ENCODE measurements at places on chromosomes 2 and 18.

GRCh38 chr2:65429786-65430602 lies 2.4 kb downstream of the SPRED2 start:
- no peak for DNase-seq

GRCh38 chr2:120921457-120921856 lies 185.8 kb downstream of the GLI2 start:
- DNase-seq = no peak

GRCh38 chr2:28620291-28620793 lies 124.5 kb downstream of the PLB1 start:
- DNase-seq = no peak

- peak; percentile 66 for DNase-seq
These were observed 23.0 kb downstream of the ERMN start for GRCh38 chr2:157302492-157303099.

GRCh38 chr2:121974897-121975661 lies 219.6 kb downstream of the TSN start:
- DNase-seq = peak; percentile 40

DNA sequence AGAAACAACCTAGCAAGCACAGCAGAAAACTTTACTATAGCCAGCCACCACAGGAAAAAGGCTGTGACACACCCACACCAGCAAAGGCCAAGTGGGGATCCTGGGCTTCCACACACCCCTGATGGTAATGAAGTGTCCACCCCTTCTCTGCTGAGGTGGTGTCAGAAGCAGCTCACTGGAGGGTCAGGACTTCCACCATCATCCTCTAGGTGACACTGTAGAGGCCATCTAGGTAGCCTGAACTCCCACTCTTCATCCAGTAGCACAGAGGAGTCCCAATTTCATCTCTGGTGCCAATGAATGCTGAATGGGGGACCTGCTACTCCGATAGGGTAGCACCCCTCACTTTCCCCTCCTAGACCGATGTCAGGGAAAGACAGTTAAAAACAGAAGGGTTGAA lies 1544.4 kb downstream of the LRP1B start:
- peak; percentile 27 for DNase-seq

GRCh38 chr2:98883780-98884211 lies 52.2 kb downstream of the CRACDL start:
- DNase-seq = no peak

DNA sequence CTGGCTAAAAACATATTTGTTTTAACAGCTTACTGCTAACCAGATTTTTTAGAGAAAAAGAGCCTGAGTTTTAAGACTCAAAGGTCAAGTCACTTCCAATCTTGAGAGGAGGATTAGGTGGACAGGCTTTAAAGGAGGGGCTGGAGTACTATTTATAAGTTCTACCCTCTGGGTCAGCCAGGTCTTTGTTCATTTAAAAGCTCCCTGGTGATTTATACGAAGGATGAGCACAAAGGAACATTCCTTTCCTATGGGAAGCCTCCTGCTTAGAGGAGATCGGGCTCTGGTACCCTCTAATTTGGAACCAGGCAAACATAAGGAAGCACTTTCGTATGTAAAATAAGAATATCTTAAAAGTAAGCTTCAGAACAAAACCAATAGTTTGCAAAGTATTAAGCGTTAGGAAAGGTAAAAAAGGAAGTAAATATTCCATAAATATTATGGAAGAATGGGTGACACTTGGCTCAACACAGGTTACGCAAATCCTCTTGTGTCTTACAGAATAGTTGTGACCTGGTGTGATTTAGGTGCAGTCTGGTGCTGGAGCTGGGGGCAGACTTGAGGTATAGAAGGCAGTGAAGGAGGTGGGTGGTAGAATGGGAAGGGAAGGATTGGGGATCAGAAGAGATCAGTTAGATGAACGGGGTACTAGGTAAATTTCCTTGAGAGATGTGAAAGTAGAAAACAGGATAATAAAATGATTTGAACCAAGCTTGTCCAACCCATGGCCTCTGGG lies 35.6 kb downstream of the PDE6D start:
- DNase-seq = no peak
